ENCODE measurements at places on chromosomes 4 and X.
A peak's percentile ranks its signal among the peaks of the same experiment; 100 is the strongest.

GRCh38 chr4:181020456-181020855, 1222.7 kb upstream of the TENM3 start:
- DNase-seq: no peak

DNA sequence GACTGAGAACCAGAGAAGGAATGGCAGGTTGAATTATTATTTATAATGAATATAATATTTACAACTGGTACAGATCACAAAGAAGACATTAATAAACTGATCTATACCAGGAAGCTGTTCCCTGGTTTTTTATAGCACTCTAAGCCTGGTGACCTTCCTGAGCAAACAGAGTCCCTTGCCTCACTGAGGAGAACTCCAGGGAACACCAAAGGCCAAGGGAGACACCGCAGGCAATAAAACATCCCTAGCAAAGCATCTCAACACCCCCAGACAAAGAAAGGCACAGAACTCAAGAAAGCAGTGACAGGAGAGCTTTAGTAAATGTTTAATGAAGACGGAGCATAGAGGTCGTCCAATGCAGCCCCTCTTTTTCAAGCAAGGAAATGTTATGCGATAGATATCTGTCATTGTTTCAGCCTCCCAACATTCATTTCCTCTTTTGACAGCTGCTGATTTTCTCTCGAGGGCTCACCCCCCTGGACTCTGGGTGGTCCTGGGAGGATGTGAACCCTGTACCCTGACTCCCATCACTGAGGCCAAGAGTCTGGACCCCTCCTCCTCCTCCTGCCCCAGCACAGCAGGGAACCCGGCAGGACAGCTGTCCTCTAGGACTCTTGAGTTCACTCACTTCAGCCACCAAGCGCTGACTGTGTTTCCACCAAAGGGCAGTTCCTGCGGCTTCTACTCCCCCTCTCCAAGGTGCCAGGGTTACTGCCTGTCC, 342.5 kb upstream of the GATB start:
- DNase-seq: no peak

DNA sequence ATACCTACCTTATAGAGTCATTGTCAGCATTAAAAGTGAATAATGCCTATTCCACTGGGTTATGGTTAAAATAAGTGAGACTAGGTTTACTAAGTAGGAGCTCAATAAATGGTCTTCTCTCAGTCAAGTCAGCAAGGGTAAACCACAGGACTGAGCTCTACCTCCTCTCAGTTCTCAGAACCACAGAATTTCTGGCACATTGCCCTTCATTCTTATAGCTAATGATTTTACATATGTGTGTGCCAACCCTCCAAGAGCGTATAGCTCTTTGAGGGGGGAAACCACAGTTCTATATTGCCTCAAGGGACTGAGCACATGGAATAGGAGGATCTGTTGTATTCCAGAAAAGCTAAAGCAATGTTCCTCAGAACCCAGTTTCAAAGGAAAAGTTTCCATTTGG, 124.8 kb downstream of the ATG4A start:
- DNase-seq: no peak

DNA sequence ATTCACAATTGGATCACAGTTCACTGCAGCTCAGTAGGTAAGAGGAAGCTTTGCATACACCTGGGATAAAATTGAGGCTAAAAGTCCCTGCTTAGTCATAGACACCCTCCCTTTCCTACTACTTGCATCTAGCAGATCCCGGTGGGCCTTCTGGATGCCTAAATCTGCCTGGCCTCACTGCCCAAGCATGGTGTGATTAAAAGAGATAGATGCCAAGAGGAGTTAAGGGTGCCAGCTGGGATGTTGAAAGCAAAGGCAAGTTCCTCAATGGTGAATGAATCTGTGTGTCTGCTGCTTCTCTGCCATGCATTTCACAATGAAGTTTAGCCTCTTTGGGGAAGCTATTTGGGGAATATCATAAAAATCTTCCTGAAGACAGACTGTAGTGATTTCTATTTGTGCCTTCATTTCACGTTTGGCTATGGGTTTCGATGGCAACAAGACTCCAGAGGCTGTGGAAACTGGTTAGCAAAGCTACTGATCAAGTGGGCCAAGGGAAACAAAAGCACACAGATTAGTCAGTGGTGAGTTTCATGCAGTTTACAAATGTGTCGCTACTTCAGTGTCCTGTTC, 534.0 kb downstream of the ANKRD50 start:
- DNase-seq: no peak

GRCh38 chr4:10730590-10730989, 46.0 kb upstream of the CLNK start:
- peak; percentile 51 for DNase-seq

DNA sequence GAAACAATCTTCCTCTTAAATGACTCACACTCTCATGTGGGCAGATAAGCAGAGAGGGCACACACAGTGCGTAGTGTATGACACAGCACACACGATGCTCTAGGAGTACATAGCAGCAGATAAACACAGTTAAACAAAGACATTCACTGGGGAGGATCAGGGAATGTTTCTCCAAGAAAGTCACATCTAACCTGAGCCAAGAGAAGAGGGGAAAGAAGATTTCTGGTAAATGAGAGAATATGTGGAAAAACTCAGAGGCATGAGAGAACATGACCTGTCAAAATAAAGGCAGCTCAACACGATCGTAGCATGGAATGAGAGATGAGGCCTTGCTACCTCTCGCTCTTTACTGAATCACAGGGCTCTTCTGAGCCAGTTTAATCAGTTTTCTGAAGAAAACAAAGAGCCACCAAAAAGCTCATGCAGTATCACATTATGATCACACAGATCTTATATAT, 251.0 kb downstream of the ANK2 start:
- DNase-seq: no peak

DNA sequence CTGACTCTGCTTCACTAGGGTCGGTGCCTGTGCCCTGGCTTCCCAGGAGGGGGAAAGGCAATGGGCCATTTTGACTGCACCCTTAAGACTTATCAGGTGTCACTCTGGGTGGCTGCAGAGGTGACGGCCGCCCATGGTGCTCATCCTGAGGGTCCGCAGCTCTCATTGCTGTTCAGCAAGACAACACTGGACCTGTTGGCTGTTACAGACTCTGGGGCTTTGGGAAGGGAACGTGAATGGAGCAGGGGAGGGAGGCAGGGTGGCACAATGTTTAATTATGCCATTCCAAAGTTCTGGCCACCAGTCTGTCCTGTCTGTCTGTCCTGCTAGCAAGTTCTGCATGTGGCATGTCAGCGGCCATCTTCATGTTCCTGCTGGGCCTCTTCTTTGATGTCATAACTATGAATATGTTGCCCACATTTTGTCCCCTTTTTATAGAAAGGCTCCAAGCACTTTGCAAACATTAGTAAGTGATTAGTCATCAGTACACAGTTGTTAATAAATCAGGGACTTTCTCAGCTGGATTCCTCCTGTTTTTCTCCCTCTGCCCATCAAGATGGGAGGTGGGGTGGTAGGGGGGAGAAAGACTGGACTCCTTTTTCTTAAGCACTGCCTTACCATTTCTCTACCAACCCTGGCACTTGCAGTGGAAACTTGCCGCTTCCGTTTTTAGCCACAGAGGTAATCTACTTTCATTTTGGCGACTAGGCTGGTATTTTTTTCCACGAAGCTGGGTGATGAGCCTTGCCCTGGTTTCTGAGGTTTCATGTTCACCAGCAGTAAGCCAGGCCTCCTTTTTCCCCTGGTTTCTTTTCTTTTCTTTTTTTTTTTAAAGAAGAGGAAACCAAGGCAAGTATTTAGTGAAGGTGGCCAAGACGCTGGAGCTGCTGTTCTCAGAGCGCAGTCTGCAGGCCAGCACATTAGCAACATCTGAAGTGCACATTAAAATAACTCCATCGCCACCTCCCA, 88.6 kb upstream of the TRIM2 start:
- peak; percentile 16 for DNase-seq

DNA sequence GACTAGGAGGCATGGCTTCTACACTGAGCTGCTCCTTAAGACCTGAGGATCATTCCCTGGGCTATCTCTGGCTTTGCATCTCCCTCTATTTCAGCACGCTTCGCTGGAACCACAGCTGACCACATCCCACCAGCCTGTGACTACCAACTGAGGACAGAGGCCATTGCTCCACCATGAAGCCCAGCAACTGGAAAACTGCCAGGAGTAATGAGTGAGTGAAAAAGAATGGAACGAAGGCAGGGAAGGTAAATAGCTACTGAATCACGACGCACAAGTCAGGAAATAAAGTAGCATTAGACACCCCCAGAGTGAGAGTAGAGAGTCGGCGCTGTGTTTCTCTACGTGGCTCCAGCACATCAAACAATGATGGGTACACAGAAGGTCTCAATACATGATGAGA, 314.7 kb downstream of the LDB2 start:
- DNase-seq: no peak

DNA sequence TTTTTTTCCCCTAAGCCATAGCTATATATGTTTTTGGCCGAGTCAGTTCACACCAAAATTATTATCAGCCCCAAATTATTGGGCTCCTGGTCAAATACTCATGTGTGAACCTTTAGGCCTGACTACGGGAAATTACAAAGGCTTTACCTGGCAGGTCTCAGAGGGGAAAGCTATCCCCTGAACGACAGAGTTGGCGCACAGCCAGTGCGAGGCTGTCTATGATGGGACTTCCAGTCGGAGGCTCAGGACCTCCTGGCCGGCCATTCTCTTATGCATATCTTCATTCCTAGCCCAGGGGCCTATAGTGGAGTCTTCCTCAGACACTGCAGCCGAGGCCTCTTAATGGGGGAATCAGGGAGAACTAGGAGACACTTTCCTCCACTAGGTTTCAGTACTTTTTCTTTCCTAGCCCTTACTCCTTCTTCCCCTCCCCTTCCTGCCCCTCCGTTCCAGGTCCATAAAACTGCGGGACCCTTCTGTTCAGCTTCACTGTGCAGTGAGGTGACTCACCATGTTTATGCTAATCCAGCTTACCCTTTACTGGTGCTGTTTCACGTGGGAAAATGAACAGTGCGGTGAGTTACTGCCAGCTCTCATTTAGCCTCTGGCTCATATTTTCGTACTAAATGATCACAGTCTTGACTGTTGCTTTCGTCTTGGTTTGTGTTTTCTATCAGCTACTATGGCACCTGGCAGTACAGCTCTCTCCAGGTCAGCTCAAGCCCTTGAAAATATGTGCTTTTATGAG, 533.9 kb downstream of the FSTL5 start:
- DNase-seq: no peak

DNA sequence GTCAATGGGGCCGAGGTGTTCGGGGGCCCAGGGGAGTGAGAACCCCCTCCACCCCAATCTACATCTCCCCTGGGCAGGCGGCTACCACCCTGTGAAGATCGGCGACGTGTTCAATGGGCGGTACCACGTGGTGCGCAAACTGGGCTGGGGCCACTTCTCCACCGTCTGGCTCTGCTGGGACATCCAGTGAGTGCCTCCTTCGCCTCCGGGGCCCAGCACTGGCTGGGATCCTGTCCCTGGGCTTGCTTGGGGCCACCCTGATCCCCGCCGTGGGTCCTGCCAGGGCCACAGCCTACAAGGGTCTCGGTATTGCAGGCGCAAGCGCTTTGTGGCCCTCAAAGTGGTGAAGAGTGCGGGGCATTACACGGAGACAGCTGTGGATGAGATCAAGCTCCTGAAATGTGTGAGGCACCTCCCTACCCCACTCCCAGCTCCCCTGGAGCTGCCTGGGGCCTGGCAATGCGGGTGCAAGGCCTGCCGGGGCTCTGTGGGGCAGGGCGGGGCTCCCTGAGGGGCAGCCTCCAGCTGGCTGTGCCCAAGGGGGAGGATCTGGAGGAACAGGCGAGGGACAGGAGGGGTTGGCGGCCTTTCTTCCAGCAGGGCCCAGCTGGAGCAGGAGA, 697 bp downstream of the SRPK3 start:
- DNase-seq: no peak

- DNase-seq: no peak
Observed at GRCh38 chrX:103774070-103774642, 2.5 kb upstream of the PLP1 start.

- no peak for DNase-seq
Observed at GRCh38 chr4:2781911-2782310, 11.0 kb upstream of the SH3BP2 start.

- DNase-seq: no peak
Observed at GRCh38 chr4:150625033-150625432, 43.1 kb downstream of the MAB21L2 start.

DNA sequence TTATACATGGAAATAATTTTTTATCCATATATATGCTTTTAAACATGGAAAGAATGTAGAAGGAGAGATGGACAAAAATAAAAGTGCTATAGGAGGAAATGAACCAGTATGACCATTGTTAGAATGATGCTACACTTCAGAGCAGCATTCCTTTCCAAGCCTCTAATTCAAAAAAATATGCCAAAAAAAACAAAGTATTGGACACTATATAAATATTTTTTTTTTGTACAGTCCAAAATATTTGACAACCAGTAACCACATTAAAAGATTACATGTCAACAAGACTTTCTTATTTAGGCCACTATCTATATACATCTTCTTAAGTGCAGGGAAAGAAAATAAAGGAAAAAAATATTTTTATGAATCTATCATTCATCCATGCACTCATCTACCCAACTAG, 198.6 kb downstream of the LRBA start:
- DNase-seq: no peak

GRCh38 chr4:152094970-152095700, 334.3 kb upstream of the GATB start:
- no peak for DNase-seq

DNA sequence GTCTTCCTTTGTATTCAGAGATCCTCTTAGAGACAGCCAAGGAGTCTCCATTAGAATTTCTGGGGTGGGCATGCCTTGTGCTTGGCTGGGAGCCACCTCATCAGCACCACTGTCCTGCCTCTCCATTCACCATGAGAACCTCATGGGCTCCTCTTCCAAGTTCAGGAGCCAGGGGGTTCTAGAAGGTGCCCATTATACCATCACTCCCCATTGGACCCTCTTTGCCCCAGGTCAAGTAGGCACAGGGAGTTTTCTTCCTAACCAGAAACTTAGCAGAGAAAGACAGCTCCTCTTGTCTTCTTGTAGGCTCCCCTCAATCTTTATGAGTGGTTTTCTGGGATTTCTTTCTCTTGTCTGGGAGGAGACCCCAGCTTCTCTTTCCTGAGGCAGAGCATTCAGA, 31.1 kb downstream of the ASMT start:
- no peak for DNase-seq

- no peak for DNase-seq
Observed at GRCh38 chr4:40254608-40255392, 58.0 kb downstream of the RHOH start.

GRCh38 chr4:122884499-122884898, 37.9 kb downstream of the NUDT6 start:
- no peak for DNase-seq

DNA sequence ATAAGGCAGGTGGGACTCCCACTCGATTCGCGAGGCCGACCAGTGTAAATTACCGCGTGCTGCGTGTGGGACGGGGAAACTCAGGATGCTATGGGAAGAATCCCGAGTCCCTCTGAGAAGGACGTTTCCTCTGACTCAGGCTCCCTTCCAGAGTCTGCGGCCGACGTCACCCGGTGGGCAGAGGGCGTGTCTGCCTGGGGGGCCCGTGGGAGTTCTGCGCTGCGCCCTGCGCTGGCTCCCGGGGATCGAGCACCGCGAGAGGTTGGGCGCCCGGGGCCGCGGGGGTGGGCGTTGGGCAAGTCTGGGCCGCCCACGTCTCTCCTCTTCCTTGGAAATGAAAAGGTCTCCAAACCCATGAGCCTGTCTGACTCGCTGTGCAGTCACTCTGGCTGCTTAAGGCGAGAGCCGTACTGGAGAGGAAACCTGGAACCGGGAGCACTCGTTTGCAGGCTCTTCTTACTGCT, 568 bp downstream of the NIPAL1 start:
- DNase-seq: peak; percentile 42

Data from GM20000 (cell line).